ENCODE measurements at places on chromosomes 2 and 18.
A peak's percentile ranks its signal among the peaks of the same experiment; 100 is the strongest.

GRCh38 chr2:219508971-219509779 lies 5.1 kb upstream of the ASIC4 start:
- H3K36me3 ChIP-seq = peaks cover 28% of the 10 kb centered on the region
- H3K4me3 ChIP-seq = peak overlapping the region; percentile 75
- H3K27ac ChIP-seq = no peak overlapping the region
- H3K27me3 ChIP-seq = peaks cover 40% of the 10 kb centered on the region

GRCh38 chr2:47094511-47095142 lies 60.5 kb downstream of the STPG4 start:
- DNase-seq = peak; percentile 55
- H3K36me3 ChIP-seq = no peaks in the 10 kb centered on the region
- H3K4me3 ChIP-seq = no peak overlapping the region
- no peaks in the 10 kb centered on the region for H3K27me3 ChIP-seq

- H3K36me3 ChIP-seq = no peaks in the 10 kb centered on the region
- no peaks in the 10 kb centered on the region for H3K27me3 ChIP-seq
- no peak overlapping the region for H3K27ac ChIP-seq
- no peak overlapping the region for H3K4me3 ChIP-seq
- no peak for DNase-seq
Measured at GRCh38 chr2:142710336-142710735, 167.1 kb upstream of the KYNU start.

DNA sequence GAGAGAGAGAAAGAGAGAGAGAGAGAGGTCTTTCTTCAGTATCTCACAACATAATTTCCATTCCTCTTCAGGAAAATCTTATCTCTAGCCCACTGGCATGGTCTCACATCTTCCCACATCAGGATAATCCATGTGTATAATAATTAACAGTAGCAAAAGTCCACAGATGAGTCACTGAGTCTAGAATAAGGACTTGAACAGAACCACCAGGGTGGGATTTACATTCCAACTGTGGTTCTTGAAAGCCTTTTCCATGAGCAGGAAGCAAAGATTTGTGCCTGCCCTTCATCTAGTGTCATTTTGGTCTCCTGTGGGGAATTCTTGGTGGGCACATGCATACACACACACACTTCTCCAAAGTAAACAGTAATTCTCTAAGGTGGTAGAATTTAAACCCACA lies 107.1 kb upstream of the TCF4 start:
- H3K27ac ChIP-seq = no peak overlapping the region
- no peaks in the 10 kb centered on the region for H3K36me3 ChIP-seq
- H3K4me1 ChIP-seq = no peaks in the 10 kb centered on the region
- H3K27me3 ChIP-seq = no peaks in the 10 kb centered on the region

DNA sequence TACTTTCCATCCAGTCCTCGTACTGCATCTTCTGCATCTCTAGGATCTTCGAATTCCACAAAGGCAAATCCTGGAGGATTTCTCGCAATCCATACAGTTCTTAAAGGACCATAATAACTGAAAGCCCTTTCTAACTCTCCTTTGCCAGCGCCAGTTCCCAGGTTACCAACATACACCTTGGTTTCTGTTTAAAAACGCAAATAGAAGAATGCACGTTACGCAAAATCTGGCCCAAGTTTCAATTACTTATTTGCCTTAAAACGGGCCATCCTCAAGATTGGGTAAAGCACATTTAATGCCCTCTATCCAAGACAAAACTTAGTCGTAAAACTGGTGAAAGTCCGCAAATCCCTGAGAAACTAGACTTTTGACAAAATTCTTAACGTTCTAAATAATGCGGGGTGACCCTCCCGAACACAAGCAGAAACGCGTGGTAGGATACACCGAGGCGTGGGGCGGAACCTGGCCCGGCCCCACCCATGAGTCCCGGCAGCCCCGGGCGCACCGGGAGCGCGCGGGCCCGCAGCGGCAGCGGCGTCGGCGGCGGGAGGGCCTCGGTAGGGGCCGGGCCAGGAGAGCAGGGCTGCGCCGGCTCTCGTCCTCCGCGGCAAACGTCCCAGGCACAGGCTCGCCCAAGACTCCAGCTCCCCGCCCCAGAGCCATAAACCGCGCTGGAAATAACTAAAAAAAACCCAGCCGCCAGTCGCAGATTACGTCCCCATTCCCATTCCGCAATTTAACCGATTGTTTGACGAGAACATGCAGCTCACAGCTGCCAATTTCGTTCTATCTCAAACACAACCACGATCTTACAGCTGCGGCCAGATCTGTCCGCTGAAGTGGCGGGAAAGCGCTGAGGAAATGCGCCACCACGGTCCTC lies 910 bp downstream of the SRSF7 start:
- H3K4me1 ChIP-seq = peaks cover 8% of the 10 kb centered on the region
- peaks cover 47% of the 10 kb centered on the region for H3K36me3 ChIP-seq
- no peak for DNase-seq
- H3K4me3 ChIP-seq = peak overlapping the region; percentile 88

- no peaks in the 10 kb centered on the region for H3K36me3 ChIP-seq
- no peaks in the 10 kb centered on the region for H3K27me3 ChIP-seq
- no peak overlapping the region for H3K4me3 ChIP-seq
Measured at GRCh38 chr2:213253162-213253561, 31.1 kb upstream of the SPAG16 start.

GRCh38 chr2:11342551-11343367 lies 1.7 kb downstream of the ROCK2 start:
- no peaks in the 10 kb centered on the region for H3K4me1 ChIP-seq
- H3K4me3 ChIP-seq = peak overlapping the region; percentile 91
- no peaks in the 10 kb centered on the region for H3K36me3 ChIP-seq
- DNase-seq = peak; percentile 87

- peaks cover 2% of the 10 kb centered on the region for H3K4me1 ChIP-seq
- no peak overlapping the region for H3K27ac ChIP-seq
- H3K4me3 ChIP-seq = no peak overlapping the region
- no peaks in the 10 kb centered on the region for H3K27me3 ChIP-seq
- peaks cover 71% of the 10 kb centered on the region for H3K36me3 ChIP-seq
Measured at GRCh38 chr2:206150168-206150567, 9.1 kb downstream of the NDUFS1 start.

DNA sequence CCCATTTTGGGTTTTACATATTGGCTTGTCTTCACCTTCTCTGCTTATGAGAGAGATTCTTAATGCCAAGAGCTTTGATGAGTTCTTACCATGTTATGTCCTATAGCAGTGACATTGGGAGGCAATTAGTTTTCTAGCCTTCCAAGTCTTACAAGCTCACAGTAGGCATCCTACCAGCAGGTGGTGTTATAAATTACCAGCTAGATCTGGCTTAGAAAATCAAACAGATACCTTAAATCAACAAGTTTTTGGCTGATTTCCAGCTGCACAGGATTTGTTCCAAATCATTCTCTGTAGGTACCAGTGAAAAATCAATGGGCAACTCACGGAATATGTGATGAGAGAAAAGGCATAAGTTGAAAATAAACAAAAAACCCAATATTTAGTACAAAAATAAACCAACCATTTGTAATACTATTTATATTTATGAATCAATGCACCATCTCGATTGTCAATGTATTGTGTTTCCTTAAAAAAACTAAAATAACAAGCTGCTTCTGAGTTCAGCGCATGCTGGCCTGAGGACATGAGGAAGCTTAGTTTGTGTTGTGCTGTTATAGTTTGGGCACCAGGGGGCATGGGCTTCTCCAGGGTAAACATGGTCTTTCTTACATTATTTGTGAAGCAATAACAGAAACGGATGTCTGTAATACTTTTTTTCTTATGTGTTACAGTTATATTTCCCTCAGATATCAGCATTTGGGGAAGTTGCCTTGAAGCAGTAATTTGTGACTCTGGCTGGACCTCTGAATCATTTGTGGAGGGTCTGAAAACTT lies 34.1 kb upstream of the NXPH2 start:
- H3K4me3 ChIP-seq = no peak overlapping the region
- no peaks in the 10 kb centered on the region for H3K36me3 ChIP-seq
- peak; percentile 4 for DNase-seq
- no peak overlapping the region for H3K27ac ChIP-seq
- no peaks in the 10 kb centered on the region for H3K4me1 ChIP-seq

GRCh38 chr2:108604196-108604595 lies 69.9 kb downstream of the LIMS1 start:
- H3K4me3 ChIP-seq = no peak overlapping the region
- H3K4me1 ChIP-seq = peaks cover 11% of the 10 kb centered on the region
- no peak overlapping the region for H3K27ac ChIP-seq
- H3K36me3 ChIP-seq = peaks cover 3% of the 10 kb centered on the region
- no peaks in the 10 kb centered on the region for H3K27me3 ChIP-seq
- DNase-seq = no peak

DNA sequence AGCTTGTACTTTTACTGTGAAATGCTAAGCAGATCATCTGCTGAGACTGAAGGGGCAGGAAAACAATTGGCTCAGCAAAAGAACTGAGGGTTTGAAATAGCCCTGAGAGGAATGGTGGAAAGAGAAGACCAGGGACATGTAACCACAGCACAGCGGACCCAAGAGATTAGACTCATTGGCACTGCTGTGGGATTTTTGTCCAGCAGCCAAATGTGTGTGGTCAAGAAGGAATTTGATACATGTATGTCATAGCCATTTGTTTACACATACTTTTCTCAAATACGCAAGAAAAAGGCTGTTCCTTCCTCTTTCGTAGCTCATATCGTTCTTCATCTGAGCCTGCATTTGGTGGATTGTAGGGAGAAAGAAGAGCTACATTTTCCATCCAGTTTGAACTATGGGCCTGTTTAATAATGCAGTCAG lies 73.8 kb downstream of the TRABD2A start:
- H3K4me3 ChIP-seq = peak overlapping the region; percentile 5
- peak overlapping the region; percentile 6 for H3K27ac ChIP-seq
- H3K4me1 ChIP-seq = peaks cover 5% of the 10 kb centered on the region
- peak; percentile 98 for DNase-seq
- no peaks in the 10 kb centered on the region for H3K36me3 ChIP-seq

All from mesenchymal stem cell (in vitro differentiated cells and primary cell).